ENCODE measurements at places on chromosomes 12 and 14.

- DNase-seq: peak; percentile 34
These were observed 10.9 kb upstream of the IL26 start for GRCh38 chr12:68236421-68237059.

DNA sequence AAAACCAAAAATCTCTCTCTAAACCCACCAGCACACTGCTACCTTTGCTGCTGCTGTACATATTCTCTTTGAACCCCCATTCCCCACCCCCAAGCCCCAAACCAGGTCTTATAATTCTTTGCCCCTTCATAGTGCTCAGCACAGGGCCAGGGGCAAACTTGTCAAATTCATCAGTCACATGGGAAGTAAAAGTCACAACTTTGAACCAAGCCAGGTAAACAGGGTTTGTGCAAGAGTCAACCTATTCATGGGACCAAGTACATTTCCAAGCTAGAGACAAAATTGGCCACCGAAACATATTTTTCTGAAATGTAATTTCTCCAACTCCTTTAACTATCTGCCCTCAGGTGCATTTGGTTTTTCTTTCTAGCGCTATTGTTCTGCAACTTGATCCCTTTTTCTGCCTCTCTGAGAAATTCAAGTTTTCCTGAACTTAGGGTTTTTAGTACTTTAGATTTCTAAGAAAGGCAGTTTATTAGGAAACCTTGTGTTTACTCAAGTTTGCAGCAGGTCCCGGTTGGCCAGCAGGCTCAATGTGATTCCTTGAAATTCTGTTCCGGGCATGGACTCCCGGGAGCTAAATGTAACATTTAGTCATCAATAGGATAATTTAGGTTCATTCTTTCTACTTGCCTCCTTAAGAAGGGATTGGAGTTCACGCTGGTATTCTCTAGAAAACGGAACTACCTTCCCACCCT, 230.5 kb downstream of the EFCAB11 start:
- no peak for DNase-seq

- DNase-seq: no peak
These were observed 399.9 kb upstream of the RGS6 start for GRCh38 chr14:71532344-71532743.

GRCh38 chr12:16568873-16569272, 37.1 kb downstream of the LMO3 start:
- DNase-seq: no peak

- no peak for DNase-seq
These were observed 17.3 kb upstream of the FIGNL2 start for GRCh38 chr12:51865757-51866270.

- peak; percentile 72 for DNase-seq
These were observed 60.9 kb downstream of the ELK3 start for GRCh38 chr12:96255077-96255476.
